Neuronal stem cell (in vitro differentiated cells): ENCODE measurements at places on chromosomes 11 and 22.

GRCh38 chr22:41819257-41819656 lies 13.6 kb upstream of the SREBF2 start:
- DNase-seq, result no peak

- no peak for DNase-seq
Observed at GRCh38 chr11:109864834-109865547, 228.2 kb upstream of the ZC3H12C start.

DNA sequence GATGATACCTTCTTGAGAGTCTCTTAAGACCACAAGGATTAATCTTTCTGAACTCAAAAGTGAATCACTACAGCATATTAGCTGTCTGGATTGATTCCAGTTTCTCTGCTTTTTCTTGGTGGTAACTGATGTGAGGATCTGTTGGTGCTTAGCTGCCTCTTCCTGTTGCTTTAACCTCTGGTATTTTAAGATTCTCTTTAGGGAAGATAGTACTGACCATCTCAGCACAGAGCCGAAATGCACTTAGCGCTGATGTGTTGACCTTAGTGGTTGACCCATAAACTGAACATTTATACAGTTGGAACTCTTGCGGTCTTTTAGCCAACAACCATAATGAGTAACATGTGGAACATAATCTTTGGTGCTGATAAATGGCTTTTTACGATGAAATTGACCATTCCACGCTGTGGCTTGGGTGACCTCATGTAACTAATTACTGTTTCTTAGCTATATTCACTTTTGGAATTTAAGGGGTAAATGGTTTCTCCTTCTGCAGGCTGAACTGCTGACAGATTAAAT lies 33.7 kb downstream of the APLP2 start:
- no peak for DNase-seq

GRCh38 chr11:78438298-78438975 lies 20.8 kb upstream of the GAB2 start:
- DNase-seq, result no peak
